ENCODE measurements at places on chromosomes 5 and 9. TPM values are rescaled to one million over a fixed set of nuclear protein-coding genes. Genes with fewer than 3 reads are reported as not detected.

The GMCL2 gene
- total RNA-seq, result not detected

The ABCA1 gene
- 36.3 TPM for total RNA-seq

The RFX3 gene
- total RNA-seq, result 13.3 TPM

The PCDHB11 gene
- total RNA-seq, result 1.7 TPM

The TLR4 gene
- 0.64 TPM for total RNA-seq

The STARD4 gene
- 34.1 TPM for total RNA-seq

The PCDHGB2 gene
- 3.0 TPM for total RNA-seq

The FBXL7 gene
- total RNA-seq, result 16.7 TPM

The CLK4 gene
- 5.2 TPM for total RNA-seq

The LIFR gene
- 64.1 TPM for total RNA-seq

The RABEPK gene
- 12.5 TPM for total RNA-seq

The MACROH2A1 gene
- 170 TPM for total RNA-seq

The PLK2 gene
- 133 TPM for total RNA-seq

The FGF1 gene
- total RNA-seq, result not detected

All from epithelial cell of alveolus of lung (primary cell).